ENCODE measurements at places on chromosomes 5 and 9. TPM values are rescaled to one million over a fixed set of nuclear protein-coding genes. Genes with fewer than 3 reads are reported as not detected.
A peak's percentile ranks its signal among the peaks of the same experiment; 100 is the strongest.

DNA sequence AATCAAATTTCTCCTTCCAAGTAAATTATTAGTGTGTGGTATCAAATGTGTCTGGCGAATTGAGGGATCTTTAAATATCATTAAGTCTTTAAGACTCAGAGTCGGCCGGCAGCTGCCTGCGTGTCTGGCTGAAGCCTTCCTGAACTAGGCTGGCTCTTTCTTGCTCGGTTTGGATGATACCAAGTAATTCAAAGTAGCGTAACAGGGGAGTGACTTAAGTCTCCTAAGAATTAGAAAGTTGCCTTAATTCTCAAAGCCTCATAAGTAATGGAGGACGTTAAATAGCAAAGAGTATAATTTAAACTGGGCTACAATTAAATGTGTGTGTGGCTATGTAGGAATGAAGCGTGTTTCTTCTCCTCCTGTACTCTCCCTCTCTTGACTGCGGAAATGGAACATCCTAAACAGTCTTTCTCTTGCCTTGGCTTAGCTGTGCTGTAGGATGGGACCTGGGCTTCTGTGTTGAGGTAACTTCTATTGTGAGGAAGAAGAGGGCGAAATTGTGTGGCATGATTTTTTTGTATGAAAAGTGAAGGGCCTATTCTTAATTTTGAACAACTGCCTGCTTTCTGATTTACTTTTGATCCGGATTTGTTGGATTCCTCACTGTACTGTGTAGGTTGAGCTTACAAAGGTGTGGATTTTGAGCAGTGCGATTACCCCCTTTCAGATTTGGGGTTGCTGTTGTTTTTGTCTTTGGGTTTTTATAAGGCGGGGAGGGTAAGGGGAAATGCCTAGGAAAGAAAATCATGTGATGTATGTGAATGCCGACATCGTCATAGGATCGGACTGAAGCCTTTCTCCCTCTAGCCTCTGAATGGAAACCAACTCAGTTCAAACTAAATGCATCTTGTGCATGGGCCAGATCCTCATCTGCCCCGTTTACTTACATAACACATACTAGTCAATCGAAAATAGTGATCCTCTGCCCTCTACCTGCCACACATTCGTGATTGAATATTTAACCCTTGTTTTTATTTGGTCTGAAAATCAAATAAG is 29.9 kb downstream of the CPEB4 start:
- ATAC-seq: peak; percentile 82

DNA sequence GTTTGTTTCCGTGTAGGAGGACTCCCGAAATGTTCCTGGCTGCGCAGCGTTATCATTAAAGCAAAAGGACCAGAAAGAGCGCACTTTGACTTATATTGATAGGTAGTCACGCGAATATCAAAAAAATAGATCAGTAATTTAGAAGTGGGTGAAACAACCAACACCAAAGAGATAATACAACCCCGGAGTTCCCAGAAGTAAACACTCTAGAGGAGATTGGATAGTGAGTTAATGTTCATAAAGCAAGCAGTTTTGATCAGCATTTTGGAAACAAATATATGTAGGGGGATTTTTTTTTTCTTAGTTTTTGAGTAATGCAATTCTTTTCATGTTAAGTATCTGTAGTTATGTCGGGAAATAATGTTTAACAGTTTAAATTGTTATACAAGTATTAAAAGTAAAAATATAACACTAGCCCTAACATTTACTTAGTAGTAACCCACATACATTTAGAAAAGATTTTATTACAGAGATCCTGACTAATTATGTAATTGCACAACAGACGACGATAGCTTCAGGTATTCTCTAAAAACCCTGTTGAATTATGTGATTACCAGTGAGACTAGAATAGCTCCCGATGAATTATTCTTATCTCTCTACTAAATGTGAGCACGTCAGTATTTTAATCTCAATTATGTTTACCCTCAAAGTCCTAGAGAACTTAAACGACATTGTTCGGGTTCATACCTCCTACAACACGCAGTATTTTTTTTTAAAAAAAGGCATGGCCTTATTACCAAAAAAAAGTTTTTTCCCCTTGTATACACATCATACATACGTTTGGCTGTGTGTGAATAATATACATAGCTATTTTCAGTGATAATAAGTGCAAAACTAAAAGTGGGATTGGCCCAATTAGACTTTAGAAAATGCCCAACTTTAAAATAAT is 9.4 kb upstream of the NFIB start:
- no peak for ATAC-seq

- ATAC-seq: no peak
Observed at GRCh38 chr9:128233817-128234406, 30.7 kb downstream of the DNM1 start.

The SETD9 gene
- total RNA-seq: 7.8 TPM

GRCh38 chr5:42404366-42404765 is 18.9 kb upstream of the GHR start:
- no peak for ATAC-seq

- peak; percentile 85 for ATAC-seq
Observed at GRCh38 chr9:70419556-70420440, 5.3 kb upstream of the KLF9 start.

- ATAC-seq: no peak
Observed at GRCh38 chr5:160472482-160472881, 50.8 kb downstream of the PTTG1 start.

DNA sequence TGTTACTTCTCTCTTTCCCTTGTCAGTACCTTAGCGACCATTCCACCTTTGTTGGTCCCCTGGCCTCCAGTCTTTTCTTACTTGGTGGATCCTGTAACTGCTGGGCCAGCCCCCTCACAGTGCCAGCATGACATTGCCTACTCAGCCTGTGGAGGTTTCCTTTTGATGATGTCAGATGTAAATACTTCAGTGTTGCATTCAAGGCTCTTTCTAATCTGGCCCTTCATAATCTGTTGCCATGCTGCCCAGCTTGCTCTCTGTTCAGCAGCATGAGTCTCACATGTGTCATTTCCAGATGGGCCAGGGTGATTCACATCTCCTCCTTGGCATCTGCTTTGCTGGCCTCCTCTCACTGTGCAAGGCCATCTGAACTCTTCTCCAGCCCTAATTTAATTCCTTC is 57.1 kb downstream of the MAST4 start:
- ATAC-seq: peak; percentile 68

The TAF11L10 gene
- total RNA-seq: not detected

DNA sequence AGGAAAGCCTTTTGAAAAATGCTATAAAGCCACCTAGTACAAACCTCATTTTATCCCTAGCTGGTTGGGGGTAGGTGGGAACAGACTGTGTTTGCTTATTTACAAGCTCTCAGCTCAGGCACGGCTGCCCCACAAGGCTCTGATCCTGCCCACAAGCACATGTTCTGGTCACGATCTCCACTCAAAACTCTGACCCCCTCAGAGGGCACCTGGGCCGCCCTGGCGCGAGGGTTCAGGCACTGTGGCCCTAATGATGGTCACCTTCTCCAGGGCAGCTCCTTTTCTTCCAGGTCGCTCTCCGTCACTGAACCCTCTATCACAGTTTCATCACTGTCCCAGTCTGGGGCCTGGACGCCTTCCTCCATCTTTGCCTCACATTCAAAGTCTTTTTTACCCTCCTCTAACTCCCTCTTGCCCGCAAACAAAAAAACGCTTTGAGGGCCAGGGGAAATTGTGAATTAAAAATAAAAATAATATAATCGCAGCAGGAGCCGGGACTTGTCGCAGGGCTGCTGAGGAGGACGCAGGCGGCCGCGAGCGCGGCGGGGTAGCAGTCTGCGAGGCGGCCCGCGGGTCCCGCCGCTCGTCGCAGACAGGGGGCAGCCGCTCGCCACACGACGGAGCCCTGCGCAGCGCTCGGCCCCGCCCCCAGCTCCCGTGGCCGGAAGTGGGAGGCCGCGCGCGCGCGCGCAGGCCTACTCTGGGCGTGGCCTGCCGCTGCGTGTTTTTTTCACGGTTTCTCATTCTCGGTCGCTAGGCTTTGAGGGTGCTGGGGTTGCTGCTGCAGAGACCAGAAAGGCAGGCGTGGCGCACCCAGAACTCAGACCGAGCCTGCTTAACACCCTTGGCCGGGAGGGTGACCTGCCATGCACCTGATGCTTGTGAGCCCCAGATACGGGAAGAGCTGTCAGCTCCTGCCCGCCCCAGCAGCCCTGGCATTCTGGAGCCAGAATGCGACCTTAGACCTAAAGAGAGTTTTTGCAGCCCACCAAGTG is at the start of gene ANKRD31:
ANKRD31 (minus strand) TSS at position 557 of the 995 bp plus-strand sequence; CDS start at position 365, 192 bp downstream.
- ATAC-seq: peak; percentile 99

The TMEM203 gene
- 24.8 TPM for total RNA-seq

The AFAP1L1 gene
- 3.0 TPM for total RNA-seq

The SHOC1 gene
- total RNA-seq: 0.56 TPM

- ATAC-seq: no peak
Observed at GRCh38 chr9:126665644-126666035, 51.9 kb downstream of the LMX1B start.

The MYMK gene
- not detected for total RNA-seq

The C9orf50 gene
- not detected for total RNA-seq

DNA sequence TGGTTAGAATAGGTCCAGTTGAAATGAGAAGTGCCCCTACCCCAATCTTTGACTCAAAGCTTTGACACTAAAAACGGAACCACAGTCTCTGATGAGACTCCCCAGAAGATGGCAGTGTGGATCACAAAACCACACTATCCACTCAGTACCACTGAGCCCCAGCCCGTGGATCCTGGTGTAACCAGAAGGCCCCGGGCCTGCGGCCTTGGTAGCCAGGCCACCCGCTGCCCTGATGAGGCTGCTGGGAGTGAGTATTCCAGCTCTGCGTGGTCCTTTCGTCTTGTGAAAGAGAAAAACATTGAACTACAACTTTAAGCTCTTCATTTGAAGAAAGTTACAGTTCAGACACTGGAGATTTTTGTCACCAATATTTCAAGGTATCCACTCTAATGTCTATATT is 42.2 kb upstream of the FBP1 start:
- peak; percentile 92 for ATAC-seq

GRCh38 chr9:14779566-14780022 is 57.1 kb upstream of the CER1 start:
- ATAC-seq: no peak

- peak; percentile 36 for ATAC-seq
Observed at GRCh38 chr5:93607367-93608258, 24.6 kb downstream of the NR2F1 start.
